ENCODE measurements at places on chromosomes 11 and 22.

- no peak for DNase-seq
Measured at GRCh38 chr11:7846003-7846402, 49.3 kb upstream of the OR5P2 start.

- DNase-seq, result no peak
Measured at GRCh38 chr11:13135385-13136271, 126.5 kb downstream of the RASSF10 start.

GRCh38 chr11:124748481-124749343 lies 3.3 kb downstream of the VSIG2 start:
- DNase-seq, result no peak

GRCh38 chr11:57424792-57425564 lies 1.9 kb downstream of the SLC43A3 start:
- peak; percentile 86 for DNase-seq

DNA sequence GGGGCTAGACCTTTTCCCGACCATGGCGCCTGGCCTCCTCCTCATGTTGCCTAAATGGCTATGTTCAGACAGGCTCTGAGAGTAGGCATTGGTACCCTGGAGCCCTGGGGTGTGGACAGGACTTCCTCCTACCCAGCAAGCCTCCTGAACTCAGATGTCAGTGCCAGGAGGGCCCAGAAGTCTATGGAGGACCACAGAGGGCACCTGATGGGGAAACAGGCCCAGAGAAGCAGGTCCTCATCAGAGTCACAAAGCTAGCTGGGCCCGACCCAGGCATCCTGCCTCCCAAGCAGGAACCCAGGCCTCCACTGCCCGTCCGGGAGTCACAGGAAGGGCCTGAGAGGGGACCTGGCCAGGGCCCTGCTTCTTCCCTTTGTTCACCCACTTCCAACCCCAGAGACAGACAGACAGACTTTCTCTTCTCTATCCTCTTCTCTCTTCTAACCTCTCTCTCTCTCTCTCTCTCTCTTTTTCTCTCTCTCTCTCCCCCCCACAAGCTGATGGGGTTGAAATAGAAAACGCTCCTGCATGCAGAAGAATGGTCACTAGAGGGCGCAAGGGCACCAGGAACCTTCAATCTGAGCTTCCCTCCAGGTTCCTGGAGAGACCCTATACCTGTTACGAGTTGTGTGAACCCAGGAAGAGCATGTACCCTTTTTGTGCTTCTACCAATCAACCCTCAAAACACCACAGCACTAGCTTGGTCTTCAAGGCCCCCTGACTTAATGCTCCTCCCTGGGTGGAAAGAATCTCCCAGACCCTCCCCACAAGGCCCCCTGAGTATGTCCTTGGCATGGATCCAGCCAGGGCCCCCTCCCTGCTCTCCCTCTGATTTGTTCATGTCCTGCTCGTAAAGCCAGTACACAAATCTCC lies 27.1 kb downstream of the ARAP1 start:
- DNase-seq, result no peak

Measured in GM06990 (cell line).